Hippocampal formation (tissue), 2 donors: ENCODE measurements at places on chromosomes 3 and 15.

DNA sequence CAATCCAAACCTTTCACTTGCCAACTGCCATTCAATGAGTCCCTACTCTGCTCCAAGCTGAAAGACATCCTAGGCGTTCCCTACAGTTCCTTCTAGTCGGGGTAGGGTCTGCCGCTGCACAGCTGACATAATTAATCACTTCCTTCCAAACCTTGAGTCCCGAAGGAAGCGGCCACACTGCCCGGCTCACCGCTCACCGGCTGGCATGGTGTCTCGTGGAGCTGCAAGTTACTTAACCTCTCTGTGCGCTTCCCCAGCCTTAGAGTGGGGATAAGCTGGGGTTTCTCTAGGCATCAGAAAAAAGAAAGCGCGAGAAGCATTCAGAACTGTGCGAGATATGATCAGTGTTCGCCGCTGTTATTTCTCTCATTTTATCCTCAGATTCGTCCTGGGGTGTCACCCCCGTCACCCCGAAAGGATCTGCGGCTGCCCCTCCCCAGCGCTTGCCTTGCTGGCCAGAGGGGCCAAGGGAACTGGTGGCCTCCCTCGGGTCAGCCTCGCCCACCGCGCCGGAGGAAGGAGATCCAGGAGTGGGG, 748 bp downstream of the MRPS25 start:
- DNase-seq = no peak

- no peak for DNase-seq
Observed at GRCh38 chr3:24497942-24498341, 3.3 kb upstream of the THRB start.

DNA sequence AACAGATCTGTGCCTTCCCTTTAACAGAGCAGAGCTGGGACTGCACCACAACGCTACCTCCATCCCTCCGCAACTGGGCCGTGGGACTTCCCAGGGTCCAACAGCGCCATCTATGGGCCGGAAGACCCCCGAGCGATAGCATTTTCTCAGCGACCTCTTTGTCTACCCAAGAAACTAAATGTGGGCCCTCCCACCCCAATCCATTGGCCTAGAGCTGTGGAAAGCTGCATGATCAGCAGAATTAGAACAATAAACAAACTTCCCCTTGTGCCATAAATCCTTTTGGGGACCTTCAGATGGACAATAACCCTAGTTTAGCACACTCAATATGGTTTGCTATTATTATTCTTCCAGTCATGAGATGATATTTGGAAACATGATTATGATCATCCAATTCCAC, 74.8 kb upstream of the NTRK3 start:
- DNase-seq = no peak

DNA sequence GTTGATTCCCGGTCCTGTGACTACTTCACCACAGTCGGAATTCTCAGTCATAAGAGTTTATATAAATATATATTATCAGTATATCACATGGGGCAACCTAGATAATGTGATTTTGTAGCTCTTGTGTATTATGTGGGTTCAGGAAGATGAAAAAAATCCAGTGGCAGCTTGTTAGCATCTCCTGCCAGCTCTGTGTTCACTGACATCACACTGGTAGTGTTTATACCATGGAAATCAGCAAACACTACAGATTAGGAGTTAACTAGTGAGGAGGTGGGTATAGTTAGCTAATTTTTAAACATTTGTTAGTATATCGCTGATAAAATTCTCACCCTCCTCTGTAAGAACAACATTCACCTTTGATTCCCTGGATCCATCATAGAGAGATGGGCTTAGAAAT, 44.5 kb upstream of the KCNMB2 start:
- DNase-seq = no peak

DNA sequence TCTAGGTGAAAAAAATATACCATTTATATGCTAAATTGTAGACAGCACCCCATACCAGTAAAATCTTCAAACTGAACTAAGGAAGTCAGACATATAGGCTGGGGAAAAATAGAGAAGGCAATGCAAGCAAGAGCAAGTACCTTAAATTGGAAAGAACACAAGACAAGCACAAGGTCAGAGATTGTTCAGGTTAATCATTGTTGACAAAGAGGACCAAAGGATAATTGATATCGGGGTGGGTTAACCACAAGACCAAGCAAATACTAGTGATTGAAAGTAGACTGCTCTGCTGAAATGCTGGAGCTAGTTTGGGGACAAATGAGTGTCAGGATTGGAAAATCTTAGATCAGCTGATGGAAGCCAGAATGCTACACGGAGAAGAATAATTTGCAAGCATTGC, 499.8 kb downstream of the ROBO2 start:
- no peak for DNase-seq

GRCh38 chr3:129235344-129235917, 14.0 kb upstream of the COPG1 start:
- no peak for DNase-seq

- no peak for DNase-seq
Observed at GRCh38 chr3:2851835-2852234, 258.3 kb downstream of the IL5RA start.

DNA sequence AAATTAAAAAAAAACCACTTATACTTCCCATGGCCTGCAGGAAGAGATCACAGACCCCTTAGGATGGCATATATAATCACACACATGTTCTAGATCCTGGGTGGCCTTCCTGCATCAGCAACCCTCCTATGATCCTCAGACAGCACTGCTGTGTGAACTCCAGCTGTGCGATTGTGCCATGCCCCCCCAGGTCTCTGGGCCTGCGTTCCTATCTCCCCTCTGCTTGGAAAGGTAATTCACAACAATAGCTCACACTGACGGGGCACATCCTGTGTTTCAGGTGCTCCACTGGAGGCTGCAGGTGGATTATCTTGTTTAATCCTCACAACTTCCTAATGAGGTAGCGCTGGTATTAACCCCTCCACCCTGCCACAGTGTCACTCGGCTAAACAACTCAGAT, 71.2 kb upstream of the GLCE start:
- no peak for DNase-seq

GRCh38 chr3:11297126-11297525, 24.9 kb downstream of the ATG7 start:
- no peak for DNase-seq
